ENCODE measurements at places on chromosomes 6 and 20.

DNA sequence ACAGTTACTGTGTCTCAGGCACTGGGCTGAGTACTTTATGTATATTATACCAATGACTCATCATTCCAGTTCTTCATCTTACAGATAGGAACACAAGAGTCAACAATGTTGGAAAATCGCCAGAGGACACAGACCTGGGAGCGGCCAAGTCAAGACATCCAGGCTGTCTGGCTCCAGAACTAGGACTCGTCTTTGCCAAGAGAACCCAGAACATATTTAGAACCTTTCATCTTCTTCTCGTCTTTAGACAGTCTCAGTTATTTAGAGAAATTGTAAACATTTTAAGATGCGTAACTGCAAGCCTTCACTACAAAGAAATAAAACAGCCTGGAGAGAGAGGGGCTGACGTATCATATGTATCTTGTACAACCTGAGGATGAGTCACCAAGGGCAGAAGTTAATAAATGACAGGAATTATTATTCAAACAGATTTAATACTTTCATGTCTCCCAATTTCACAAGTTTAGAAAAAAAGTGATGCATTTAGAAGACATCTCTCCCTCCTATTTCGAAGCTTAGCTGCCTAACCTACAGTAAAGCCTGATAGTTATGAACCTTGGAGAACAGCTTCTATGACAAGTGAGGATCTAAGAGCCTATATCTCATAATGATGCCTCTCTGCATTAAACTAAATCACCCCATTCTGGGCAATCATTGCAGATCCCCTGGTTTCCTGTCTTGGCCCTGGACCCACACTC is 43.4 kb downstream of the SLC22A3 start:
- DNase-seq = no peak

GRCh38 chr6:39188098-39188450 is 41.2 kb downstream of the KCNK5 start:
- DNase-seq = no peak

GRCh38 chr6:113394216-113394615 is 462.9 kb upstream of the MARCKS start:
- DNase-seq = no peak

GRCh38 chr20:37378420-37378784 is 32.5 kb downstream of the SRC start:
- no peak for DNase-seq

DNA sequence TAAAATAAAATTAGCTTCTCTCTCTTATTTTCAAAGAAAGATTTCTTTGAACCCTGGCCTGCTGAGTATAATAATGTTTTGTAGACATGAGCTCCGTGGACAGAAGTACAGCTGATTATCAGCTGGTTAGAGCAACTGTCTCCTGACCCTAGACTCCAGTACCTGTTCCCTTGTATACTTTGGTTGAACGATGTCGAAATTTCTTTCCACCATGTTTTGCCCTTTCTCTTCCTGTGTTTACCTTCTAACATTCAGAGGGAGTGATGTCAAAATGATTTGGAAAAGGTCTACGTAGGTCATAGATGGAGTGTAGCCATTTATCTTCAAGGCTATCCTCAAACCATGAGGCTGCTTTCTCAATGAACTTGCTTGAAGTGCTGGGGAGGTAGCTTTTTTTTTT is 16.8 kb upstream of the ADTRP start:
- DNase-seq = no peak

GRCh38 chr20:2114990-2115681 is 13.5 kb downstream of the STK35 start:
- DNase-seq = no peak

DNA sequence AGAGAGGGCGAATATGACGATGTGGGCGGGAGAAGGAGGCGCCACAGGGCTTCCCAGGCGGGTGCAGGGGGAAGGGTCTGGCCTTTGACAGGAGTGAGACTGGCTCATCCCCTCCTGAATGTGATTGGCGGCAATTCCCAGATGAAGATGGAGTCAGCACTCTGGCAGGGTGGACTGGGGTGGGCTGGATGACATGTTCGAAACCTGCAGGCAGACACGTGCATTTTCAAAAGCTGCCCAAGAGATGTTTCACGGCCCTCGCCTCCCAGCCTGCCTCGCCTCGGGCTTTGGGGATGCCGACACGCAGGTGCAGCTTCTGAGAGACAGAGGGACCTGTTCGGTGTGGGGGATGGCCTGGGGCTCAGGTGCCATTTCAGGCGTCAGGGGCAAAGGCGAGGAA is 66.8 kb upstream of the AFDN start:
- DNase-seq = no peak

DNA sequence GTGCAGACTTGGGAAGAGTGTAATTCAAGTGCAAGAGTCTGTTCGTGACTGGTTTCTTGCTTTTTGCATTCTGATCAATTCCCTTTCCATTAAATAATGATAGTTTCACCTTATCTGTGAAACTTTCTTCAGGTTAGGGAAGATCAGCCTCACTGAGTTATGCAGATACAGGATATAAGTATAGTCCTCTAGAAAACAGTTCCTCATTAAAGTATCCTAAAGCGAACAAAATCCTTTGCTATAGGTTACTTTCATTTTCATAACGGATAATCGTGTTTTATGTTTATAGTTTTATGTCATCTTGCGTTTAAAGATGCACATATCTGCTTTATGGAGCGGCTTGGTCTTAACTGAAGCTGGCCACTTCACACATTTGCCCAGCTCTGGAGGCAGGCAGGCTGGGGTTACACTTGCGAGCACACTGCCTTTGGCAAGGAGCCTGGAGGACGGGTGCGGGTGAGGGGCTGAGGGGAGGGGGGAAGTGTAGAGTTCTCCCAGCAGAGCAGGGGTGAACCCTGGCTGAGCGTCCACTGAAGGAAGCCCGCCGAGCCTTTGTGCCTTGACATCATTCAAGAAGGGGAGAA is 123.5 kb upstream of the IFNGR1 start:
- DNase-seq = no peak

GRCh38 chr6:110467566-110468140 is 8.8 kb downstream of the SLC22A16 start:
- DNase-seq = no peak

DNA sequence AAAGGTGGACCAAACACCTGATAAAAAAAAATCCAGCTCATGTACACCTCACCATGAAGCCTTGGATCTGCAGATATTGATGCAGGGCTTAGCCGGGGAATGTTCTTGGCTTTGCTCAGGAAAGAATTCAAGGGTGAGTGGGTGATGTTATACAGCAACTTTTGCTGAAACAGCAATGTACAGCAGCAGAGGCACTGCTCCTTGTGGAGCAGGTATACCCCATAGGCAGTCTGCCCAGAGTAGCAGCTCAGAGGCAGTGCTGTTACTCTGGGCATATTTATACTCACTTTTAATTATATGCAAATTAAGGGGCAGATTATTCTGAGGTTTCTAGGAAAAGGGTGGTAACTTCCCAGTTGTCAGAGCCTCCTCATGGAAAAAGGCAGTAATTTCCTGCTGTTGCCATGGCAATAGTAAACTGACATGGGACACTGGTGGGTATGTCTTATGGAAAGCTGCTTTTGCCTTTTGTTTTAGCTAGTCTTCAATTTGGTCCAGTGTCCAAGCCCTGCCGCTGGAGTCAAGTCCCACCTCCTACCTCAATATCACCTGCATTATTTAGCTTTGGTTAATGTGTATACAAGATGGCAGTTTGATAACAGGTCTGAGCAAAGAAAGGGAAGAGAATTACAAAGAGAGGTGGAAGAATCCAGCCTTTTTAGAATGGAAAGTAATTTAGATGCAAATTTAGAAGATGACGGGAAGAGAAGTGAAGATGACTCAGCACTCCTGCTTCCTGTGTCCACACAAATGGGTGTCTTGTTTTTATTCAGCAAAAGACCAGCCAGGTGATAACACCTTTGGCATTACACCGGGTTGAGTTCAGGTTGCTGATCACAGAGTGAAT is 110.1 kb upstream of the JAG1 start:
- no peak for DNase-seq

GRCh38 chr6:107823047-107823557 is 1.0 kb downstream of the SCML4 start:
- DNase-seq = no peak
